ENCODE measurements at places on chromosomes 5 and 9. TPM values are rescaled to one million over a fixed set of nuclear protein-coding genes. Genes with fewer than 3 reads are reported as not detected.
A peak's percentile ranks its signal among the peaks of the same experiment; 100 is the strongest.

Gene SEMA4D
- 61.5 TPM for total RNA-seq

- H3K4me3 ChIP-seq, result no peak overlapping the region
- peak; percentile 78 for DNase-seq
- no peaks in the 10 kb centered on the region for H3K27me3 ChIP-seq
- H3K27ac ChIP-seq, result no peak overlapping the region
- no peaks in the 10 kb centered on the region for H3K4me1 ChIP-seq
Measured at GRCh38 chr5:95392593-95393182, 1.5 kb downstream of the FAM81B start.

DNA sequence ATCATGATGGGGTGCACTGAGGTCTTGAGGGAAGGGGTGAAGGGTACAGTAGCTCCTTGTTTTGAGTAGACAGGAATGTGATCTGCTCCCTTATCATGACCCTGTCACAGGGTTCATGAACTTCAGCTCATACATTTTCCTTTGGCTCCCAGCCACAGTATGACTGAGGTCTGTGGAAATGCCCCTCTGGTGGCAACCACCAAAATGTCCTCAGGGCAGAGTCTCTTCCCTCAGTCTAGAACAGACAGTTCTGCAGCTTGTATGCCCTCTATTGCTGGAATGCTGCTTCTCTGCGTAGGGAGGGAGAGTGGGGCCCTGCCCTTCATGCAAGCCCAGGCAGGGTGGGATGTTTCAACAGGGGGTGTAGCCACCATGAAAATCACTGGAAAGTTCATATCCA lies 53.8 kb upstream of the SNCAIP start:
- H3K4me3 ChIP-seq, result no peak overlapping the region
- no peak overlapping the region for H3K27ac ChIP-seq
- no peaks in the 10 kb centered on the region for H3K4me1 ChIP-seq
- DNase-seq, result no peak
- no peaks in the 10 kb centered on the region for H3K36me3 ChIP-seq
- no peaks in the 10 kb centered on the region for H3K27me3 ChIP-seq

DNA sequence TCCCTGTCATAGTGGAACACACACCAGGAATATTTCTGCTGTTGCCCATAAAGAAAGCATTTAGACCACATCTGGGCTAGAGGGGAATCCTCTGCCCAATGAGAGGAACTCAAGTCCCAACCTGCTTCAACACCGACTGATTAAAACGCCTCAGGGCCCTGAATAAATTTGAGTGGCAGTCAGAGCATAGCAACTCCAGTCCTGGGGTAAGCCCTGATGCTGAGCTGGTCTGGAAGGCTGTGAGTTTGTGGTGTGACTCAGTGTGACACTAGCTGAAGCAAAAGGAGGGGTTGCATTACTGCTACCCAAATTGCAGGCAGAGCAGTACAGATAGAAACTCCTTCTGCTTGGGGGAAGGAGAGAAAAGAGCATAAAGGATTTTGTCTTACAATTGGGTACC lies 148.3 kb downstream of the PRDM9 start:
- no peak overlapping the region for H3K4me3 ChIP-seq
- DNase-seq, result no peak
- no peaks in the 10 kb centered on the region for H3K27me3 ChIP-seq
- no peaks in the 10 kb centered on the region for H3K36me3 ChIP-seq

DNA sequence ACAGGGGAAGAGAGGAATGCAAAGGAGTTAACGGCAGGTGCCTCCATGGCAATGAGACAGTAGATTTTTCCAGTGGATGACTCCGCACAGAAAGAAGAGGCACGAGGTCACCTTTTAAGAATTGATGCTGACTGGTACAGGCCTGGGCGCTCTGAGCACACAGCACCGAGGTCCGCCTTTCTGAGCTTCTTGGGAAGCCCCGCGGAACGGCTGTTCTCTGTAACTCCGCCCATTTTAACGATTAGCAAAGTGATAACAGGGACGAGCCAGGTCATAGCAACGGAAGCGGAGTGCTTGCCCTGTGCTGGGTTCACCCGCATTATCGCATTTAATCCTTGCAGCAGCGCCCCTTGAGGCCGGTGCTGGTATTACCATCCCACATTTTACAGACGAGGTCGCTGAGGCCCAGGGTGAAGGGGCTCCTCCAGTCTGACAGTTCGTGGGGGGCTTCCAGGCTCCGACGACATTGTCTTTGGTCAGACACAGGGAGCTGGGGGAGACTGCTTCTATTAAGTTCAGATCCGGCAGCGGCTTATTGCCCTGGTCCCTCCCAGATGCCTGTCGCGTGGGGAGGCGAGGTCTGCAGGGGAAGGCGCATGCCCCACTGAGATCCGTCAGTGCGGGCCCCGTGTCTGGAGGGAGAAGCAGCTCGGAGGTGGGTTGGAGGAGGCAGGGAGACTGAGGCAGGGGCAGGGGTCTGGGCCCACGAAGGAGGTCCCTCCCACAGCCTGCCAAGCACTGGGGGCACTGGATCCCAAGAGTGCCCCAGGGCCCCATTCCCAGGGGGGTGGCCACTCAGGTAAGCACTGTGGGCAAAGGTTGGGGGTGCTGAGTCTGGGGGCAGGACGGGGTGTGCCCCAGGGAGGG lies 22.3 kb upstream of the HMCN2 start:
- no peaks in the 10 kb centered on the region for H3K27me3 ChIP-seq
- no peak overlapping the region for H3K4me3 ChIP-seq
- DNase-seq, result peak; percentile 65
- H3K36me3 ChIP-seq, result no peaks in the 10 kb centered on the region
- H3K27ac ChIP-seq, result no peak overlapping the region
